ENCODE measurements at places on chromosomes 6 and 20.

DNA sequence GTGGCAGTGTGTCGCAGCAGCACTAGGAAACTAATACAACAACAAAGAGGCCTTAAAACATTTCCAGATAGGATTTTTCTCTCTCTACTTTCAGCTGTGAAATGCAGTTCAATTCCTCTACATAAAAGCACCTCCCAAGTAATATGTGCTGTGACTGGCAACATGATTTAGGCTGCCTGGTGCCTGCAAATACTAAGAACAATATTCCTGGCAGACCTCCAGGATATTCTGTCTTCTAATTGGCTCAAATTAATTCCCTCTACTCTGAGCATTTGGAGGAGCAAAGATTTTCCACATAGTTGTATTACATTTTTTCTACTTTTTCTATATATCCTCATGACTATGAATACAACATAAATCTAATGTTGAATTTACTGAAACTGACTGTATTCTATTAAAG, 33.2 kb downstream of the SCGN start:
- DNase-seq, result no peak

- no peak for DNase-seq
These were observed 236.3 kb downstream of the BCAS1 start for GRCh38 chr20:53834062-53834442.

GRCh38 chr6:135937106-135937505, 85.6 kb downstream of the PDE7B start:
- DNase-seq, result no peak

- DNase-seq, result no peak
These were observed 1008.3 kb downstream of the KIF16B start for GRCh38 chr20:15564981-15565380.

DNA sequence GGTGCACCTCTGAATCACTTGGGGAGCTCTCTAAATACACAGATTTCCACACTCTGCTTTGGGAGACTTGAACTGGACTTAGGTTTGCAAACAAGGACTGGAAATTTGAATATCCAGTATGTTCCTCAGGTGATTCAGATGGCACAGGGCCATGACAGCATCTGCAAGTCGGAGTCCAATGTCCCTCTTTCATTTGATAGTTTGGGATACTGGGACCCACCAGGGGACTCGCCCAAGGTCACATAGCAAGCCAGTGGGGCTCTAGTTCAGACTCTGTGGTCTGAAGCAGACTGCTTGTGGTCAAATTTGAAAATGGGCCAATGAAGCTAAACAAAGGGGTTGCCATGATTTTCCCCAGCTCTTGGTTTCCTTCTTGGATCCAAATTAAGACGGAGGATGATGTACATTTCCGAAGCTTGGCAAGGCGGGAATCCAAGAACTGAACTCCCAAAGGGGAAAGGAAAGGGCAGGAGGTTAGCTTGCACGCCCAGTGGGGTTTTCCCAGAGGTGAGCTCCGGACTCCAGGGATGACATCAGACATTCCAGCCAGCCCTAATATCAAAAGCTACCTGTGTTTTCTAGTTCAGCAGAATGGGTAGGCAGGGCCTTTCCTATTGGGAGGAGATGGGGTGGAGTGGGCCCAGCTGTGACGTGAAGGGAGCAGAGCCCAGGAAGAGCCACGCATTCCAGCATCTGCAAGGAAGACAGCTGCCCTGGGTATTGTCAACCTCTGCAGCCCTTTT, 3.4 kb upstream of the SYS1 start:
- DNase-seq, result no peak

GRCh38 chr6:4914420-4915159, 89.2 kb downstream of the RPP40 start:
- peak; percentile 33 for DNase-seq

- DNase-seq, result no peak
These were observed 282.5 kb downstream of the ESR1 start for GRCh38 chr6:152089992-152090391.

DNA sequence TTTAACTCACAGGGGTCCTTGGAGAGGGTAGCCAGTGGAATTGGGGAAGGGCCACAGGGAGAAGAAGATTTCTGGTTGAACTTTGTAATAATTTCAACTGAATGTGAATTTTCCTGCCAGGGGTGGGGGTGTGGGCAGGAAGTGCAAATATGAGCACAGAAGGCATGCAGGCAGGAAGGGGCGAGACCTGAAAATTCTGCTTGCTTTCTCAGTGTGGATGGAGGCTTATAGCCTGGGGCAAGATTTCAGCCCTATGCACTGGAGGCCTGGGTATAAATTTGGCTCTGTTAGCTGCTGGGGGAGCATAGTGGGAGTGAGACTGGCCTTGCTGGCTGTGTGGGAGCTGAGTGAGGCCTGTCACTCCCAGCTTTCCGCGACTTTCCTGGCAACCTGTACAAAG, 54.4 kb downstream of the PERP start:
- no peak for DNase-seq

DNA sequence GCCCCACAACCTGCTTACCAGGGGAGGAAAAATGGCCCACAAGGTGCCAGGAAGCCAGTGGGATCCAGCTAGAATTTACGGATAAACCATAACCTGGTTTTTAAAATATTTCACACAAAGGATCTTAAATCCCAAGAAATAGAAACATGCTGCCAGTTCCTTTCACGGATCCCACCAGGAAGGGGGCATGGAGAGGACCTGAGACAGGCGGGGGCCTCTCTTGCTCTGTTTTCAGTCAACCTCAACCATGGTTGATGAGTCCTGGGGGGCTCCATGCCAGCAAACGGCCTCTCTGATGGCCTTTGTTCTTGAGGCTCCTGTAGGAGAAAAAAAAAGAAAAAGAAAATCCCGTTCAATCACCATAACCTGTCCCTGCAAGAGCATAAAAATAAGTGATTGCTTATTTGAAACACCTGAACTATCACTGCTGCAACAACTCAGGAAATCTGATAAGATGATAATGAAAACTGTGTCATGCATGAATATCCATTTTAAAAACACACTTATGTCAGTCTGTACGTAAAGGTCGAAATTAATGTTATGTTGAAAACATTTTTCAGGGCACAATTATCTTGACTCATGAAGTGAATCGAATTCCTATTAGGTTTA, 125.8 kb upstream of the CST7 start:
- no peak for DNase-seq

- DNase-seq, result no peak
These were observed 497.4 kb upstream of the SULF2 start for GRCh38 chr20:48282591-48283228.

- no peak for DNase-seq
These were observed 911.1 kb upstream of the MAN1A1 start for GRCh38 chr6:120260636-120261035.

DNA sequence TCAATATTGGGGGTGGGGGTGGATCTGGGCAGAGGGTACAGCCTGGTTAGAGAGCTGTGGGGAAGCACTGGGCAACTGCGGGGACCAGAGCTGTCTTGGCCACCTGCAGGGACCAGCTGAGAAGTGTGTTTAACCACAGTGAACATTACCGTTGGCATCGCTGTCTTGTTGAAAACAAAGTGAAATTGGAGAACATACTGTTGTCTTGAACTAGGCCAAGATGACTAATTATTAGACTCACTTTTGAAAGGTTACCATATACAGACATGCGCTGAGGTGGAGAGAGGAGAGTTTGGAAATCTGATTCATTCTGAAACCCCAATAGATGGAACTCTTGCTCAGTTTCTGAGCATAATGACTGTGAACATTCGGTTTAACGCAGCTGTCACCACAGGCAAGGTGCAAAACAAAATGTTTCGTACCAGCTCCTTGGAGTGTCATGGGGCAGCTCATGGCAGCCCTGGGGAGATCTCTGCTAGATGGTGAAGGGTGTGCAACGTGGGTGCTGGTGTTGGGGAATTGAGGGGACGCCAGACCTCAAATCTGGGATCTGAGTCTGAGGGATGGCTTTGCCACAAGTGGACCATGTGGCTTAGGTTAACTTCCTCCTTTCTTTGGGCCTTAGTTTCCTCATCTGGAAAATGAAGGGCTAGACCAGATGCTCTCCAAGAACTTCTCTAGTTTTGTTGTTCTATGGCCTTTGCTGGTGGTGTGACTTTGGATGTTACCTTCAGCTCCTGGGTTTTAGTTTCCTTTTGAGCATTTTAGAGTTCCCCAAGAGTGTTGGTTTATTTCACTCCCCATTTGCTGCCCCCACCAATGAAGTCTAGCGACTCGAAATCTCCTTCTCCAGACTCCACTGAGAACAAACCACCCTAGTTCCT, 24.6 kb upstream of the GTSF1L start:
- DNase-seq, result peak; percentile 74

DNA sequence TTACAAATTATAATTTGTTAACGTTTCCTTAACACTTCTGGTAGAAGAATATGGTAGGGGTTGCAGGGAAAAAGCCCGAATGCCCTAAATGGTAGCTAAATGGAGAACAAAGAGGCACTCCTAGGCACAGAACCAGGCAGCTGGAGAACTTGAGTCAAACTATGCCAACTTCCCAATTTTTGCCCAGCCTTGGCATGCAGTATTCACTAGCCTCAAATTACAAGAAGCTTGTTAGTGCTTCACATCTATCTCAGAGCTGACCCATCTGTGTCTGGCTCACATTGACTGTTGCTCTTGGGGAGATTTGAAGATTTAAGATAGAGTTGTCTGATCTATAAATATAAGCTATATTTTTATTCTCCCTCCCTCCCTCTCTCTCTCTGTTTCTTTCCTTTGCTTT, 19.4 kb upstream of the LRFN2 start:
- DNase-seq, result no peak

DNA sequence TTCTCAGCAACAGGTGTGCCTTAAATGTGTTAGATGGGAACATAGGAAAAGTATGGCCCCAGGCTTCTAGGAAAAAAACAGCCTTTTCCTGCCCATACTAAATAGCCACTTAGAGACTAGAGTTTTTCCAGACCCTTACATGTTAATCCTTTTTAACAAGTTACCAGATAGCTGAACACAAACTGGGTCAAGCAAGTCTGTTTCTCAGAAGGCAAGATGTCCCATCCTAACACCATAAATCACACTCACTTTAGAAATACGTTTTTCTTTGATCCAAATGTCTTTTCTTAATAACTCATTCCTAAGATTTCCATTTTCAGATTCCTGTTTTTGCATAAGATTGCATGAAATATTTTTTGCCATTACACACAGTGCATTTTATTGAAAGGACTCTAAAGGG, 241.3 kb downstream of the KCNQ5 start:
- no peak for DNase-seq

GRCh38 chr6:1770968-1771723, 161.4 kb downstream of the FOXC1 start:
- peak; percentile 58 for DNase-seq

DNA sequence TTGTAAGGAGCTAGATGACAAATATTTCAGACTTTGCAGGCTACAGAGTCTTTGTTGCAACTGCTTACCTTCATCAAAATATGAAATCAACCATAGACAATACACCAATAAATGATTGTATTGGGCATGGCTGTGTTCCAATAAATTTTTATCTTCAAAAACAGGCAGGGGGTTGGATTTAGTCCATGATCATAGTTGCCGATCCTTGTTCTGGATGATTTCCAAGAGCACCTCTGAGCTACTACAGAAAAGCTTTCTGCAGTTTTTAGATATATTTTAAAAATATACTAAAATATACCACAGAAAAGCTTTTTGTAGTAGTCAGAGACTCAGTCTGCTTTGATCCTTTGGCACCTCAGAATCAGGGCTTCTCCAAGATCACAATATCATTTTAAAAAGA, 145.0 kb downstream of the HTR1B start:
- no peak for DNase-seq

DNA sequence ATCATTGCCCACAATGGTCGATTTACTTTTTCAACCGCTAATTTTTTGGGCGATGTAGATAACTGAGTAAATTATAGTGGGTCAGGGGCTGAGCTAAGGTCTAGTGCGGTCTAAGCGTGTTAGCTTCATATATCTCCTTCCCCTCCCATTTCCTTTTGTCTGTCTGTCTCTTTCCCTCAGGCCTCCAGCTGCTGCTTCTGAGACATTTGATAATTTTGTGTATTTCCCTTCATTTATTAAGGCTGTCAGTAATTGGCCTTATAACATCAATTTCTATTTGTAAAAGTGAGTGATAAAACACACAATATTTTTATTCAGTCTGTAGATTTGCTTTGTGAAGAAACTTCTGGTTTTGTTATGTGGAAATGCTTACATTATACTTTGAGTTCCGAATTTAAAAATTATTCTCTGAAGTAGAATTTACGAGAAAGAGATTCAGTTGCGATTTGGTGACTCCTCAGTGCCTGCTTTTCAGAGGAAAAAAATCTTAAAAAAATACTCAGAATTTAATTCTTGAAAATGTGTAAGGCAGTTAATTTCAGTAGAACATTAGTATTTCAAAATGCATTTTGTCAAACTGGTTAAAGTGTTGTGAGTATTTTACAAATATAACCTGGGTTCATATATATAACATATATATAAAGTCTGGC, 1.4 kb downstream of the TMEM170B start:
- DNase-seq, result no peak

GRCh38 chr6:18988636-18989035, 601.5 kb downstream of the RNF144B start:
- DNase-seq, result no peak

- no peak for DNase-seq
These were observed 8.2 kb downstream of the RNF144B start for GRCh38 chr6:18395177-18395855.

DNA sequence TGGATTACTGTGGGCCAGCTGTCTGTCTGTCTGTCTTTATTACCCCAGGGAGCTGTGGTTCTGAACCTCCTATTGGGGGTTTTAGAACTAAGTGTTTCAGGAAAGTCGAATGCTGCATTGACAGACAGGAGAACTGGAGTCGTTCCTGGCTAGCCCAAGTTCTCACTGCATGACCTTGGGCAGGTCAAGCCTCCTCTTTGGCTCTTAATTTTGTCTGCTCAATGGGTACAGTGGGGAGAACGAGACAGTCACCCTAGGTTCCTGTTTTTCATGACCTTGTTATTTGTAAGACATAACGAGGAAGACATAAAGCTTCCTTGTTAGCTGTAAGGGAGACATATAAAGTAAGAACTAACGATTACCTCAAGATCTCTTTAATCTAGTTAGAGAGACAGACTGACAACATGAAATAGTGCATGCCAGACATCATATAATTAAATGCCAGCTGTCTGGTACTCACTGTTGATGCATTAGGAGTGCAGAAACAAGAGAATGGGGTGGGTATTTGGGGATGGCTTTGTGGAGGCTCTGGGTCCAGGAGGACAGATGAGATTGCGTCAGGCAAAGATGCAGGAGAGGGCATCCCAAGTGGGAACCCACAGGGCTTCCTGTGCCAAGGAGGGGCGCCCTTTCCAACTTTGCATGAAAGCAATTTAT, 3.7 kb upstream of the CCDC167 start:
- DNase-seq, result no peak

GRCh38 chr6:157454762-157455714, 74.0 kb downstream of the ZDHHC14 start:
- no peak for DNase-seq

DNA sequence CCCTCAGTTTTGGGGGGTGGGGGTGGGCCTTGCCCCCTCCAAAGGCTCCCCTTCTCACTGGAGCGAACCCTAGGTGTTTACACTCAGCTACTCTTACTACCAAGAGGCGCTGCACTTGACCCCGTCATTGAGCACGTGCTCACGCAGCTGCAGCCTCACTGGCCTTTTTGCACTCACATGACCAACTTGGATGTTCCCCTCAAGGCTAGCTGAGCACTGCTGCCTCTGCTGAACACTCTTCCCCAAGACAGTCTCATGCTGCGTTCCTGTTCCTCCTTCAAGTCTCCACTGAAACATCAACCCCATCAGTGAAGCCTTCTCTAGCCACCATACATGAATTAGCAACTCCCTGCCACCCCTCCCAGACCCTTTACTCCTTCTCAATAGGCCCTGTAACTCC, 4.0 kb downstream of the SOD2 start:
- no peak for DNase-seq
